ENCODE measurements at places on chromosomes 3 and 15.

GRCh38 chr3:16417945-16418739 is 95.4 kb downstream of the RFTN1 start:
- DNase-seq = no peak

DNA sequence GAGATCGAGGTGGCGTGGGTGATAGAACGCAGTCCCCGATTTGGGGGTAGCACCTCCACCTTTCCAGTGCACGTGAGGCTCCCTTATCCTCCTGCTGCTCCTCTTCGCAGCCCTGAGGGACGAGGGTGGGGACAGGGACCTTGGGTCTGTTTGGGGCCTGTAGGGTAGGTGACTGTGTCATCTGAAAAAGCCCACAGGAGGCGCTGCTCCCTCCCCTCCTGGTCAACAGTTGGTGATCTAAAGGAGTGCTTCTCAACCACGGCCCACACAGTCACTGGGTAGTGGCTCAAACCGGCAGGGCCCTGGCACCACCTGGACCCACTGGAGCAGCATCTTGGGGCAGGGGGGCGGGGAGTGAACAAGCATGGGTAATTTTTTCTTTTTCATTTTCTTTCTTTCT is 7.1 kb downstream of the LRRK1 start:
- DNase-seq = no peak

DNA sequence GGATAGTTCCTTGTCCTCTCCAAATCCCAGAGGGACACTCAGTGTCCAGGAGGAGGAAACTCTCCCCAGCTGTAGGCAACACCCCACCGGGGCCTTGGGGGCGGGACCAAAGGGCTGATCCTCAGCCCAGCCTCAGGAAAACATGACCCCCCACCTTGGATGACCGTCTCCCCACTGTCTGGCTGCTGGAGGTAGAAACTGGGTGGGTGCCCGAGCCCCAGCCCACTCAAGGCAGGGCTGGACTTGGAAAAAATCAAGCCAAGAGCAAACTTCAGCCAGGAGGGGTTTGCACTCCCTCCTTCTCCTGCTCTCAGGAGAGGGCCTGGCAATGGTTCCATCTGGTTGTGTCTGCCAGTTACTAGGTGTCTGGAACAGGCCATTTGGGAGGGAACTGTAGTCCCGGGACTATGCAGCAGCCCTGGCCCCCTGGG is 3.6 kb upstream of the RASL12 start:
- DNase-seq = no peak

GRCh38 chr3:193701953-193702635 is 109.1 kb downstream of the OPA1 start:
- no peak for DNase-seq

DNA sequence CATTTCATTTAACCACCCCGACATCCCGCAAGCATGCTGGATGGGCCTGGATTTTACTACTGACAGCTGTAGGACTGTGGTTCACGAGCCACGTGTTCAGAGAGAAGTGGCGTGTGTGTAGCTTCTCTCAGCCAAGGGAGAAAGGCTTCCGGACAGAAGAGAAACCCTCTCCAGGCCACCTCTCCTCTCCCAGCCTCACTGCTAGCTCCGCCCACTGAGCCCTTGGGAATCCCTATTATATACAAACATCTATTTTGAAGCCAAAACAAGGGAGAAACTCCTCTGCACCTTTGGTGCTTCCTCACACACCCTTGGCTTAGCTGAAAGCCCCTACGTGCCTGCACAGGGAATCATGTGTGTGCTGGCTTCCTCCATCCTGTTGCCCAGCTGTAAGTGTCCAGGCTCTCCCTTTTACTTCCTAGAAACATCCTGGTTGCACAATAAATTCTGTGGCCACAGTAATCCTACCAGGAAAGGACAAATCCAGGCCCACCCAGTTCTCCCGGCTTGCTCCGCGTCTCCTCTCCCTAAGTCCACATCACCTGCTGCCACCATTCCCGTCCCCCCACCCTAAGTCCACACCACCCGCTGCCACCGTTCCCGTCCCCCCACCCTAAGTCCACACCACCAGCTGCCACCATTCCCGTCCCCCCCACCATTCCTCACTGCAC is 30.5 kb downstream of the PCSK6 start:
- DNase-seq = no peak

DNA sequence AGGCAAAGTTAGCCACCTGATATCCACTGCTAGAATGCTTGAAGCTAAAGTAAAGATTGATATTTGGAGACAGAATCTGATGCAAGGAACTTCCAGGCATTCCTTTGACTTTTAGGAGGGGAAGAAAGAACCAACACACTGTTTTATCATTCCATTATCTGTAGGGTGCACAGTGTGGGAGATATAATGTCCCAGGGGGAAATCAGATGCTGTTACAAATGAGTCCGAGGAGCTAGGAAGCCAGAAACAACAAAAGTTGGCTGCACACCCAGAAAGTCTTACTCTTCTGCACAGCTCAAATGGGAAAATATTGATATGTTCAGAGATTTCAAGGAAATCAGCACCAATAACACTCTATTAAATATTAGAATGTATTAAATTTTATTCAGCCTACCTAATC is 113.6 kb upstream of the ROBO1 start:
- no peak for DNase-seq

DNA sequence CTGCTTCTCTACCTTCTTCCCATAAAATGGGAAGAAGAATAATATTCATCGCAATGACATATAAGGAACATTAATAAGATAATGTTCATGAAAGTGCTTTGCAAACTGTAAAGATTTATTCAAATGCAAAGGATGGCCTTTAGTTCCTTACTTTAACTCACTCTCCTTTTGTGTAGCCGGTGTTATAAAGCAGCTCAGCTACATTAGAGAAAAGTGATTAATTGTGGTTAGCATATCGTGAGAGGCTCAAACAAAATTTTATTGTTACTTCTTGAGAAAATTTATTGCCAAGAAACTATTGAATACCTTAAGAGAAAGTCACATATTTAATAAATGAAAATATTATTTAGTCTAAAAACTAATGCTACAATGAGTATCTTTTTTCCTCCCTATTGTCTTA is 250.7 kb upstream of the NR2E3 start:
- DNase-seq = no peak

- no peak for DNase-seq
Observed at GRCh38 chr3:174596447-174596982, 262.6 kb upstream of the NAALADL2 start.

GRCh38 chr3:152203652-152204051 is 65.1 kb upstream of the MBNL1 start:
- DNase-seq = no peak

All from NCI-H2029 treated with DMSO at 0.1 percent for 48 hours (cell line).